ENCODE measurements at places on chromosomes 3 and 15.

DNA sequence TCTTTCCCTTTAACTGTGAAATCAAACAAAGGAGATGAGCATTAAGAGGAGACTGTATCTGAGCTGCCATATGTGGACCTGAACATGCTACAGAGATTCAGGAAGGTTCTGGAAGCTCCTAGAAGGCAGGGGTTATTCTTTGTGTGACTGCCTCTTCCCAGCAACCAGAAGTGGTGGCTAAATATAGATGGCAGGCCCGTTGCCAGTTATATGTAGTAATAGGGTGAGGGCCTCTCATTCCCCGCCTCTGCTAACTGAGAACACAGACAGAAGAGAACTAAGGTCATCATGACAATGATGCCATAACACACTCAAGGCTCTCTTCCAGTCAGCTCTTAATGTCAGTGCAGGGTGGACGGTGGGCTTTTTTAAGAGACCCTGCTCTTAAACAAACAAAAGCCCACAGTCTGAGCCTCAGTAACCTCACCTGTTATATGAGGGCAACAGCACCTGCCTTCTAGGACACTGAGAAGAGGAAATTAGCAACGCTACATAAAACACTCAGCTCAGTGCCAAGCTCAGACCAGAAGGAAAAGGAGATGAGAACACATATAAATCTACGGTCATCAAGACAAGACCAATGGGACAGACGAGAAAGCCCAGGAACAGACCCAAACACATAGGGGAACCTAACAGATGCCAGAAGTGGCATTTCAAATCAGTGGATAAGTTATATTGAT lies 22.3 kb downstream of the CFAP92 start:
- peak; percentile 17 for DNase-seq

- DNase-seq = no peak
These were observed 429.3 kb downstream of the GRM7 start for GRCh38 chr3:7290077-7290825.

DNA sequence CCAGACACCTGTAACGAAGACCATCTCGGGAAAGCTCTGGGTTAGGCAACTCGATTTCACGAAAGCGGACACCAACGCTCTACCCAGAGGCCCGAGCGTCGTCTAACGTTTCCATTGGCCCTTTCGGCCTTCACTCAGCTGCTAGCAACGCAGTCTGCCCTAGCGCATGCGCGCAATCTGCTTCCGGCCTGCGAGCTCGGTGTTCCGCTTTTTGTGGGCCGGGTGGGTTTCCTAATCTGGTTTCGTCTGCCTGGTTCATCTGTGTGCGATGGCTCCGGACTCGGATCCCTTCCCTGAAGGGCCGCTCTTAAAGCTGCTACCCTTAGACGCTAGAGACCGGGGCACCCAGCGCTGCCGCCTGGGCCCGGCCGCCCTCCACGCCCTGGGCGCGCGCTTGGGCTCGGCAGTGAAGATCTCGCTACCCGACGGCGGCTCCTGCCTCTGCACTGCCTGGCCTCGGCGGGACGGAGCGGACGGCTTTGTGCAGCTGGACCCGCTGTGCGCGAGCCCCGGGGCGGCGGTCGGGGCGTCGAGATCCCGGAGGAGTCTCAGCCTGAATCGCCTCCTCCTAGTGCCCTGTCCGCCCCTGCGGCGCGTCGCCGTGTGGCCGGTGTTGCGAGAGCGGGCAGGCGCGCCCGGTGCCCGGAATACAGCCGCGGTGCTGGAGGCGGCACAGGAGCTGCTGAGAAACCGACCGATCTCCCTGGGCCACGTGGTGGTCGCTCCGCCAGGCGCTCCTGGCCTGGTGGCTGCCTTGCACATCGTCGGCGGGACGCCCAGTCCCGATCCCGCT lies 24.0 kb upstream of the GATM start:
- peak; percentile 99 for DNase-seq

DNA sequence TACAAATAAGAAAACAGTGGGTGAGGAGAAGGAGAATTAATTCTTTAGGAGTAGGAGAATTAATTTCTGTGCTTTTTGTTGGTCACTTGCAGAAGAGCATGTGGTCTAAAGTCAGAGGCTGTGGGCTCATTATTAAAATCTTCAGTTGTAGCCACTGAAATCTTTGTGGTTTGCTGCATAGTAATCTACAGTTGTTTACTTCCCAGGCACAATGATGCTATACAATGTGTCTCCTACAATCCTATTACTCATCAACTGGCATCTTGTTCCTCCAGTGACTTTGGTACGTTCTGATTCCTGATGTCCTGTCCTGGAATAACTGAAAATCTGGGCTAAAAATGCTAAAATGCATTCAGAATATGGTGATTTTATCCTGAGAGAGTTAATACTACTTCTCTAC lies 21.0 kb downstream of the IFT122 start:
- DNase-seq = peak; percentile 34

- DNase-seq = no peak
These were observed 2.8 kb upstream of the SEMA3G start for GRCh38 chr3:52447512-52448355.

DNA sequence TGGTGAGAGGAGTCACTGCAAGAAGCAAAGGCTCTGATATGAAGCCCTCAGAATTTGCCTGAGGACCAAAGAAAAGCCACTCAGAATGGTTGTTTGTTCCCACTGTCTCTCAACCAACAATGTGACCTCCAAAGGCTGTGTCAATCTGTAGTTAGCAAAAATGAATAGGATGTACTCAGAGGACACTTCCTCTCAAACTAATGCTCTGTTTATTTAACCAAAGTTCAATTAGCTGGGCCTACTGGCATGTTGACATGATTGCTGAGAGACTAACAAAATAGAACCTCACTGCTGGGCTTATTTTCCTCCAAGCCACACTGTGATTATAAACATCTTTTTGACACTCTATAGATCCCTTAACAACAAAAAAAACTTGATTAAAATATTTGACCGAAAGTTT lies 522.5 kb downstream of the OCA2 start:
- no peak for DNase-seq

DNA sequence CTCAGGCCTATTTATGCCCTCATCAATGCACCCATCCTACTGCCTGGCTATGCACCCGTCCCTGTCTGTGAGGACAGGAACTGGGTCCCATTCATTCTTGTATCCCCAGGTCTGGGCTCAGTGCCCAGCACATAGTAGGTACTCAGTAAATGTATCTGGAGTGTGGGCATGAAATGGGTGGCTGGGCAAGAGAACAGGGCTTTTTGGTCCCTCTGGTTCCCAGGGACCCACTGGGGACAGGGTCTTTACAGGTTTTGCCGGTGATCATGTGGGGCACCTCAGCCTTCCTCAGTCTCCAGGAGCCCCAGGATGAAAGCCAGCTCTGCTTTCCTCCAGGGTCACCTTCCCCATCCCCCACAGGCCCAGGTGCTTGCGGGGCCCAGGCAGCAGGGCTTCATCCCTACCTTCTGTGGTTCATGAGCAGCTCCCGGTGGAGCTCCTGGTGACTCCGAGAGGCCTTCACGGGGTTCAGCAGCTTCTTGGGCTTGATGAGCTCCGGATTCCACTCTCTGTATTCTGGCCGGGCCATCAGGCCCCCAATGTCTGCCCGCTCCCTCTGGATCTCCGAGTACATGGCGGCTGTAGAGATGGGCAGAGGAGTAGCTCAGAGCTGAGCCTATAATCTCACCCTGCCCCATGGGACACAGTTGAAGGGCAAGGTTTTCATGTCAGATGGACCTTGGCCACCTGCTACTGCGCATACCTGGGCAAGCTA lies 7.7 kb downstream of the FAM107A start:
- DNase-seq = no peak

DNA sequence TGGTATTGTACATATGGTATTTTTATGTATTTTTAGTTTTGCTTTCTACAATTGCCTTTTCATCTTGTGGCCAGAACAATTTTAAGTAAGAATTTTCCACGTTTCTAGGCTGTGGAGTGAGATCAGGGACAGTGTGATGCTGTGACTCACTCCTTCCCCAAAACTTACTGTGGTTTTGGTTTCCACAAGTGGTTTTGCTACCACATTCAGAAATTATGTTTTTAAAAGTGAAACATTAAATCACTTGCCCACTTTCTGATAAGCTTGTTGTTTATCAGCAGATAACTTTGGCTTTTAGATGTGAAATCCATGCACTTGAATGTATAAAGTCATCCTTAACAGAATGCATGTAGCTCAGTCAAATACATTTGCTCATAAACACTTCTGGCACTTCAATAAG lies 192.2 kb upstream of the THRB start:
- DNase-seq = peak; percentile 78

- DNase-seq = no peak
These were observed 275.3 kb upstream of the GOLGA6L4 start for GRCh38 chr15:83960192-83960829.

DNA sequence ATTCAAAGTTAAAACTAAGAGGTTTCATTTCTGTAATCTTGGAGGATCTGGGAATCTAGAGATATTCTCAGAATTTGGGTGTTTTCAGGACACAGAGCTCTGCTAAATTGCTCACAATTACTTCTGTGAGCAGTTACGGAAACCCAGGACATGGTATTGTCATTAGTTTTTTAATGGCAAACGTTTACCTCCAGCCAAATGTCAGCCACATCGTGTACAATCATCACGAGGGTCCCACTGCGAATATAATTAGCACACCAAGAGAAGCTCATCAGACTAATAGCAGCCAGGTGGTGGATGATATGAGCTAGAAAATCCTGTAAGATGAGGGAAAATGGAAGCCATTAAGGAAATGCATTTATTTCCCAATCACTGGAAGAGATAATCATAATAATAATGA lies 56.0 kb downstream of the CERS3 start:
- no peak for DNase-seq

GRCh38 chr3:58769065-58769464 lies 102.5 kb upstream of the FAM3D start:
- no peak for DNase-seq

GRCh38 chr3:23440416-23441294 lies 237.5 kb downstream of the UBE2E2 start:
- DNase-seq = no peak

GRCh38 chr3:50423543-50423942 lies 64.2 kb upstream of the TMEM115 start:
- DNase-seq = no peak

DNA sequence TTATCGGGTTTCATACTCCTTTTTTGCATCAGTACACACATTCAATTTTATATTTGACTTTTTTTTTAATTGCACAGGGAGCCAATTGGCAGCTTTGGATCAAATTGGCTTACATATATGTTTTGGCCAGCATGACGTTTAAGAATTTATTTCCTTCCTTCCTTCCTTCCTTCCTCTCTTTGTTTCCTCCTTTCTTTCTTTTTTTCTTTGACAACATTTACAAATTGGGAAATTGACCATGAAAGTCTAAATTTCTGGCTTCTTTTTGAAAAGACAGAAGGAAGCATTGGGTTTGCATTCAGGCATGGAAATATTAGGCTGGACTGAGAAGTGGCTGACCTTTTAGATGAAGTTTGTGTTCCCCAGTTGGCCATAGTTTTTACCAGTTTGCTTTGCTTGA lies 103.4 kb upstream of the IGSF10 start:
- DNase-seq = no peak

DNA sequence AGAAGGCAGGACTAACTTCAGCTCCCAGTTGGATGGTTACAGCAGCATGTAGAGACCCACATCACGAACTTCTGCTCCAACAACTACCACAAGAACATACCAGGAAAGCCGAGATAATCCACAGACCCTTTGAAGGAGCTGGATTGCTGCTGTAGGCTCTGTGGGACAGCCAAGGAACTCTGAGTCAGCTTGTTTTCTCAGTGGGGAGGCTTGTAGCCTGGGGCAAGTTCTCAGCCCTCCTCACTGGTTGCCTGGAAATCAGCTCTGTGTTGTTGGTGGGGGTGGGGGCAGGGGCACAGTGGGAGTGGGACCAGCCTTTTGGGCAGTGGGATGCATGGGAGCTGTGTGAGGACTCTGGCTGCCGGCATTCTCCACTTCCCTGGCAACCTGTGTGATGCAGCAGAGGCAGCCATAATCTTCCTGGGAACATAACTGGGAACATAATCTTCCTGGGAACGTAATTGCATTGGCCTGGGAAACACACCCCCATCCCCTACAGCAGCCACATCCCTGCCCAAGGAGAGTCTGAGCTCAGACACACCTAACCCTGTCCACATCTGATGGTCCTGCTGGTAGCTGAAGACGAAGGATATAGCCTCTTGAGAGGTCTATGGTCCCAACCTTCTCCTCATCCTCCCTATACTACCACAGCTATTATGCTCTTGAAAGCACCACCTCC lies 153.1 kb downstream of the PEAK1 start:
- DNase-seq = peak; percentile 53

GRCh38 chr15:68045289-68046265 lies 8.5 kb upstream of the PIAS1 start:
- DNase-seq = no peak

DNA sequence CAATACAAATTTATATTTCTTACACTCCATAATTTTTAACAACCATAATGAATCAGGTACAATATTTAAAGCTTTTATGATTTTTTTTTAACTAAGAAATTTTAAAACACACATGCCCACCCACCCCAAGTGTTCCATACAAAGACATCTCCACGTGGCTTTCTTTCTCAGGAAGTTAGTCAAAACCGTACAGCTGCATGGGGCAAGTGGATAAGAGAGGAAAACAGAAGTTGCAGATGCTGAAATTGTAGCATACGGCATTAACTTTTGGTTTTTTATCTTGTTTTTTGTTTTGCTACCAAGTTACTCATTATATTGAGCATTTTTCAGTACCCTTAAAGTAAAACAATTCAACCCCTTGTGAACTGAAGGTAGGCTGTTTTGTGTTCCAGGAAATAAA lies 14.8 kb downstream of the GNB4 start:
- no peak for DNase-seq

DNA sequence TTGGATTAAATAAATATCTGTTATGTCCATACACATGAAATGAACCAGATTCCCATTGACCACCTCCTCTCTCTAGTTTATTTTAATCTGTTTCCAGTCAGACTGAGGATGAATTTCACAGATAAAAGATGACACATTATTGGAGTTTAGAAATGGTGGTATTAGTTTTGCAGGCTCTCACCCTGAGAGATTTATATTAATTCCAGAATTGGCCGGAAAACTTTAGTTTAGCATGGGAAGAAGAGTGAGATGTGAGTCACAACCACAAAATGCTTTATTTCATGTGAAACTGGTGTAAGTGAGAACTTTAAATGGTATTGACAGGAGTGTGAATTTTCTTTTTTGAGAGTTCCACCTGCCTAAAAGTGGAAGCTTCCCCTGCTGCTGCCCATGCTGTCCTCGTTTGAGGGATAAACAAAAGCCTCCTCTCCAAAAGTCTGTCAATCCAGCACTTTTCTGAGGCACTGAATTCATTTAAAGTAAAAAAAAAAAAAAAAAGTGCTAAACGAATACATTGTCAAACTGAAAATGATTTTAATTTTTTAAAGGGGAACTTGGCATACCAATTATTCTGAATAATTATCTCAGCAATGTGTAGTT lies 65.1 kb upstream of the EPHA3 start:
- peak; percentile 73 for DNase-seq

All from fibroblast of skin of abdomen (primary cell).